ENCODE measurements at places on chromosomes 3 and 15.

GRCh38 chr3:22269831-22270230, 518.8 kb upstream of the ZNF385D start:
- DNase-seq, result peak; percentile 69

- no peak for DNase-seq
These were observed 26.1 kb downstream of the RASGRP1 start for GRCh38 chr15:38538328-38539007.

GRCh38 chr3:173465898-173466678, 68.5 kb downstream of the NLGN1 start:
- DNase-seq, result no peak

DNA sequence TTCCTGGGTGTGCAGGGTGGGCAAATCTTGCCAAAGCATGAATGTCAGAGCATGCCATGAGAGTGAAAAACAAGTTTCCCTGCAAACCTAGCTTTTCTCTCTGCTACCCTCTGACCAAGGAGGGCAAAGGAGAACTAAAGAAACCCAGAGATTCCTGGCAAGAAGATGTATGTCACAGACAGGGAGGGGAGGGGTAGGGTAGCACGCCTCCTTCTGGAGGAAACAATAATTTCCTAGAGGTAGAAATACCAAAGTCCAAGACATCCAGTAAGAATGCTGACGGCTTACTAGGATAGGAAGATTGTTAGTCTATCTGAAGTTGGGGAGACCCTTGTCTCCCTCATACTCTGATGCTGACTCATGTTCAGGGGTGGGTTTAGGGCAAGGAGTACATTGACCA, 203.9 kb downstream of the NR1D2 start:
- DNase-seq, result peak; percentile 28

- no peak for DNase-seq
These were observed 20.7 kb upstream of the ISLR2 start for GRCh38 chr15:74109713-74110112.

All from iris pigment epithelial cell (primary cell).